ENCODE measurements at places on chromosomes 13 and 19.

GRCh38 chr13:98273824-98274742 is 97.0 kb upstream of the RNF113B start:
- DNase-seq, result no peak

- no peak for DNase-seq
These were observed 8.9 kb upstream of the OR1I1 start for GRCh38 chr19:15072930-15073647.

DNA sequence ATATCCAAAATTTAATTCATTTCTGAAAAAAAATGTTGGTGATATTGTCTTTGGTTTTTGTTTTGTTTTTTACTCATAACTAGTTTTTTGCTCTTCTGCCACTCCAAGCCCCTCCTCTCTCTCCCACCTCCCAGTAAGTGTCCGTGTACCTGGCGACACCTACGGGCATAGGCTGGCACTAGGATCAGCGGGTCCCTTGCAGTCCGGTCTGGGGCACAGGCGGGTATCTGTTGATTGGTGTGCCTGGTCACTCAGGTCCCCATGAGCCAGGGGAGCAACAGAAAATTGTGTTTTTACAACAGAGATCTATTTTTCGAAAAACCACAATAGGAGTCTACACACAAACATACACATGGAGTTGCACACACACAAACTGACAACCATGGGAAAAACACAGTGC is 104.8 kb downstream of the ZIC5 start:
- DNase-seq, result no peak

GRCh38 chr13:109331898-109332297 is 454.5 kb downstream of the IRS2 start:
- no peak for DNase-seq

DNA sequence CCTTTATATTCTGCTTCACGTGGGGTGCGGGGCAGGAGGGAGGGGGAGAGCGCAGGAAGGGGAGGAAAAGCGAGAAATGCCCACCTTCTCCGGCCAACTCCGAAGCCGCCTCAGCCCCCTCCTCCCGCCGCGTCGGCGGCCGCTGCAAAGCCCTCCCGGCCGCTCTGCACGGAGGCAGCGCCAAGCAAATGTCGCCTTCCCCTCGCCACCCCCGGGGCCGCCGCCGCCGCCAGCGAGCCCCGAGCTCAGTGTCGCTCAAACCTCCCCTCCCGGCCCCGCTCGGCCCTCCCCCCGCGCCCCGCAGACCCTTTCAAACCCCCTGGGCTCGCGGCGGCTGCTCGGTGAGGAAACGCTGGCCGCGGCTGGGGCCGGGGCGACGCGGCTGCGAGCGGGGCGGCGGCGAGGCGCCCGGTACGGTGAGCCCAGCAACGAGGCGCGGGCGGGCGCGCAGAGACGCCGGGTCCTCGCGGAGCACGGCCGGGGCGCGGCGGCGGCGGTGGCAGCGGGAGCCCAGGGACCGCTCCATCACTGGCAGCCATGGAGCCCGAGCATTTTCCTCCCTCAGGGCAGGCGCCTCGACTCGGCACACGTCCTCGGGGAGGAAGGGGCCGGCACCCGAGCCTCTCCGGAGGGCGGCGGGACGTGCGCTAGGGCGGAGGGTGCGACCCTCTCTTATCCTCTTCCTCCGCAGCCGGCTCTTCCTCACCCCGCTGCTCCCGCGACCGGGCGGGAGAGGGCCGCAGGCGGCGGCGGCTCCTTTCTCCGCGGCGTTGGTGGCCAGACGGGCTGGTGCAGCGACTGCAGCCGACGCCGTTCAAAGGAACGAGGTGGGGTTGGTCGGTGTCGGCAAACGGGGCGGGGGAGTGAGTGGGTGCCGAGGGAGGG is 463 bp upstream of the TSC22D1 start:
- DNase-seq, result peak; percentile 43

GRCh38 chr13:46639033-46639981 is 86.3 kb downstream of the LRCH1 start:
- no peak for DNase-seq

DNA sequence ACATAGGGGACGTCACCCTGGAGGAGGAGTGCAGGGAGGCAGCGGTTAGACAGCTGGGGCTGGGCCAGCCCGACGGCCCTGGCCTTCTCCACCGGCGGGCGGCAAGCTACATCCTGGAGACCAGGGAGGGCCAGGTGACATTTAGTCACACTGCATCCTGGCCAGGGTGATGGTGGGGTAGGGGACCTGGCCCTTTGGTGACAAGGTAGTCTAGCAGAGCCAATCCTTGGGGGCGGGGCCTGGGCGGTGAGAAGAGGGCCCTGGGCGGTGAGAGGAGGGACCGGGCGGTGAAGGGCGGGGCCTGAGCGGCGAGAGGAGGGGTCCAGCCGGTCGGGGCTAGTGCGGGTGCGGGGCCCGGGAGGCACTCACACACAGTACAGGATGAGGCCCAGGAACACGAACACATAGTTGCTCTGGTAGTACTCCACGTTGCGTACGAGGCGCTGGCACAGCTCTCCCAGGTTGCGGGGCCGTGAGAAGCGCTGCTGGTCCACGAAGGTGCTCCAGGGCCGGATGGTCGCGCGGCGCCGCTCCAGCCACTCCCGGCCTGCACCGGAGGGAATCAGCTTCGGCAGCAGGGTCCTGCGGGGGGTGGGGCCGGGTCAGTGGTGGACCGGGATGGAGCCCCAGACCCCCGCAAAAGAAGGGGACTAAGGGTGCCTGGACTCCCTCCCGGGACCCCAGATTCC is 610 bp downstream of the RABAC1 start:
- peak; percentile 54 for DNase-seq

DNA sequence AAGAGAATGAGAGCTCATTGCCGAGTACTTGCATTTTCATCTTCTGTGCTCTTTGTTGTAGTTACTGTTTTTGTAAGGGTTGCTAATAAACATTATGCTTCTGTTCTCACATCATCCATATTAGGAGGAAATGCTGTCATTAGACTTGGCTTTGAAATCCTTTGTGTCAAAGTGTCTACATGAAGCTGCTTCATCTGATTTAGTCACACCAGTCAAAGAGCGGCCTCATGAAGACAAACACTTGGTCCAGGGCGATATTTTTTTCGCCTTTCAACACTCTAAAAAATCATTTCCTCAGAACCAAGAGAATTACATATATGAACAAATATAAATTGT is 105.0 kb downstream of the SPRY2 start:
- peak; percentile 34 for DNase-seq

DNA sequence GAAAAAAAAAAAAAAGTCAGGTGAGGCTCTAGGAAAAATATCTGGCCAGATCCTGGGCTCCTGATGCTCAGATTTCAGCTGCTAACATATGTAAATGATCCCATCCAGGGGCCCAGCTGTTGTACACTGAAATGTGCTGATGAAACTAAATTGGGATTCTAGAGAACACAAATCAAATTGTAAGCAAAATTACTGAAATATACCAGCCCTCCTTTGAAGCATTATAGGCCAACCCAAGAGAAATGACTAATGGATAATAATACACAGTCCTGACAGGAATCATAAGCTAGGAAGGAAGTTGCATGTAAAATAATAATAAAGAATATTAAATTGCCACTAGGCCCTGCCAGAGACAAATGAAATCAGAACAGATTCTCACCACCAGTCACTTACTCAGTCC is 17.8 kb downstream of the KCTD12 start:
- DNase-seq, result no peak

GRCh38 chr13:26680123-26680450 is 80.5 kb downstream of the GPR12 start:
- DNase-seq, result no peak

GRCh38 chr19:36125557-36125956 is 10.3 kb downstream of the TBCB start:
- DNase-seq, result no peak

GRCh38 chr19:50725218-50725910 is 2.2 kb downstream of the CLEC11A start:
- DNase-seq, result no peak

GRCh38 chr19:5103061-5103701 is 134.3 kb downstream of the KDM4B start:
- no peak for DNase-seq

DNA sequence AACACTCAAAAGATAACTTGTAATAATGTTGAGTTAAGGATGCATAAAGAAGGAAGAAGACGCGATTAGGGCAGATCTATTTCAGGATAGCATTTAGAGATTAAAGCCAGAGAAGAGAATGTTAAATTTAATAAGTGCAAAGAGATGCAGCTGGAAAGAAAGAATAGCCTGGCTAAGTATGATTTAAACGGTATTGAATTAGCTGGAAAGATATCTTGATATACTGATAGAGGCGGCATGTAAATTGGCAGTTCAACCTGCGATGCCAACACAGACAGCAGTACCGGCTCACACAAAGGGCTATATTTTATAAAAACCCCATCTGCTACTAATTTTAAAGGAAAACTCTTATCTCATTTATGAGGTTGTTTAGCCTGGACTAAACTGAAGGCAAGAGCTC is 121.4 kb downstream of the ENOX1 start:
- no peak for DNase-seq

DNA sequence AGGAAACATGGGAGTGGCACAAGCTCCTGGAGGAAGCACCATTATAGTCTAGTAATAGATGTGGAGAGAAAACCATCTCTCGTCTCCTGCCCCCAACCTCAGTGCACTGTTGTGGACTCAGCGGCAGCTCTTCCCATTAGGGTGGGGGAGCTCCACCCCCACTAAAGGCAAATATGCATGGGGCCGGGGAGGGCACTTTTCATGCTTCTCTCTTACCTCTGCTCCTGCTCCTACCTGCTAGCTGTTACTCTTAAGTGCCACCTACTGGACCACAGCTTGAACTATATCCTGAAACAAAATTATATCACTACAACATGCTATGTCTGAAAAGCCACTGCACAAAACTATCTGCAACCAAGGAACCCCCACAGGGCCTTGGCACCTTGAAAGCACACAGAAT is 112.6 kb upstream of the DACH1 start:
- peak; percentile 42 for DNase-seq

DNA sequence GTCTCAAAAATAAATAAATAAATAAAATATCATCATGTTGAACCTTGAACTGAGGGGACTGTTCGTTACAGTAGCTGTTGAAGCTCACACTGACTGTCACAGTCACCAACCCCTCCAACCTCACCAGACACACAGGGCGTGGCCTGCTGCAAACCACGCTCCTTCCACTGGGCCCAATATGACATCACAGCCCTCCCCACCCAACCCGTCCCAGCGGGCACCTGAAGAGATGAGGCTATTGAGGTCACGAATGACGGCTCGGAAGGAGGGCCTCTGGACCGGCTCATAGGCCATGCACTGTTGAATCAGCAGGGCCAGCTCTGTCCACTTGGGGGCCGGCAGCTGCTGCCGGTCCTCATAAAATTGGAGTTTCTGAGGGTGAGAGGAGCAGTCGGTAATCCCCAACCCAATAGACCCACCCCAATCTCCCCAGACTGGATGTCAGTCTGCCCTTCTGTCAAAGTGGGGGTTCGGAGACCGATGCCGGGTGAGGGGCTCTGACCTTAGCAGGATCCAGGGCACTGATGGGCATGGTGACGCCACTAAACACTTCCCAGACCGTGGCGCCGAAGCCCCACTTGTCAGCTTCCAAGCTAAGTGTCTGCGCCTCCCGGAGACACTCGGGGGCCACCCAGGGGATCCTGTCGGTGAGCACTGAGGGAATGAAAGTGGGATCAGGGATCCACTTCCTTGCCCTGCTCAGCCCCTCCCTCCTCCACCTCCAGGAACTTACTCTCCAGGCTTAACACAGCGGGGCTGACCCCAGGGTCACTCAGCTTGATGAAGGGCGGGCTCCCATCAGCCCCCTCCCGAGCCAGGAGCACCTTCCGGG is 13.2 kb downstream of the JAK3 start:
- no peak for DNase-seq

DNA sequence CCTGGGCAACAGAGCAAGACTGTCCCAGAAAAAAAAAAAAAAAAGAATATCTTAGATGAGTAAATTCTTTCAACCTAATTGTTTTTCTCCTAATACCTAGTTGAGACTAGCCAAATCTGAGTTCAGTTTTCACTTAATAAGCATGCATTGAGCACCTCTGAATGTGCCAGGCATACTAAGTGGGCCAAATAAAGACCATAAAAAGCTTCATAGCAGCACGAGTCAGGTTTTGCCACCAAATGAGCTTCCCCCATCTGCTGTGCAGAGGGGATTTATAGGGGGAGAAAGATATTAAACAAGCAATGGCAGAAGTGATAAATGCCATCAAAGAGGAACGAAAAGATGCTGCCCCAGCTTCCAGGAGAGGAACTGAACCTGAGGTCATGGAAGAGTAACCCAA is 11.4 kb downstream of the THSD1 start:
- DNase-seq, result no peak

- peak; percentile 61 for DNase-seq
These were observed 13.9 kb downstream of the RABAC1 start for GRCh38 chr19:41945135-41945766.

GRCh38 chr13:106088085-106088484 is 447.4 kb downstream of the EFNB2 start:
- no peak for DNase-seq

DNA sequence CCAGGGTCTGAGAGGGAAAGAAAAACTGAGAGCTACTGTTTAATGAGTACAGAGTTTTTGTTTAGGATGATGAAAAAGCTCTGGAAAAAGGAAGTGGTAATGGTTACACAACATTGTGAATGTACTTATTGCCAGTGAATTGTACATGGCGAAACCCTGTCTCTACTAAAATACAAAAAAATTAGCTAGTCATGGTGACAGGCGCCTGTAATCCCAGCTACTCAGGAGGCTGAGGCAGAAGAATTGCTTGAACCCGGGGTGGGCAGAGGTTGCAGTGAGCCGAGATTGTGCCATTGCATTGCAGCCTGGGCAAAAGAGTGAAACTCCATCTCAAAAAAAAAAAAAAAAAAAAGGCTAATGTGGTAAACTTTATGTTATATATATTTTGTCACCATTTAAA is 96.3 kb downstream of the VWA8 start:
- DNase-seq, result peak; percentile 43

- DNase-seq, result no peak
These were observed 6.6 kb downstream of the ZNF599 start for GRCh38 chr19:34766386-34766785.

- no peak for DNase-seq
These were observed 550 bp downstream of the ZNF383 start for GRCh38 chr19:37218592-37218935.

- DNase-seq, result no peak
These were observed 3.4 kb upstream of the ZNF229 start for GRCh38 chr19:44451687-44452086.

GRCh38 chr19:40371802-40372122 is 18.2 kb downstream of the HIPK4 start:
- DNase-seq, result no peak

GRCh38 chr13:39918620-39919236 is 263.3 kb downstream of the COG6 start:
- no peak for DNase-seq
